ENCODE measurements at places on chromosomes 3 and 15. TPM values are rescaled to one million over a fixed set of nuclear protein-coding genes. Genes with fewer than 3 reads are reported as not detected.

- no peak overlapping the region for H3K27ac ChIP-seq
- no peaks in the 10 kb centered on the region for H3K27me3 ChIP-seq
These were observed 91.0 kb downstream of the XXYLT1 start for GRCh38 chr3:195179776-195180489.

- no peak for DNase-seq
- H3K36me3 ChIP-seq: peaks cover 22% of the 10 kb centered on the region
- no peak overlapping the region for H3K4me3 ChIP-seq
- H3K27ac ChIP-seq: no peak overlapping the region
- no peaks in the 10 kb centered on the region for H3K27me3 ChIP-seq
These were observed 598.0 kb downstream of the FOXP1 start for GRCh38 chr3:70985572-70985971.

GRCh38 chr3:99808163-99808794 lies 9.4 kb upstream of the CMSS1 start:
- H3K4me1 ChIP-seq: no peaks in the 10 kb centered on the region
- no peaks in the 10 kb centered on the region for H3K27me3 ChIP-seq
- H3K27ac ChIP-seq: no peak overlapping the region
- H3K36me3 ChIP-seq: peaks cover 12% of the 10 kb centered on the region

GRCh38 chr15:78040653-78041244 lies 36.8 kb downstream of the TBC1D2B start:
- no peak for DNase-seq
- H3K4me1 ChIP-seq: no peaks in the 10 kb centered on the region
- no peak overlapping the region for H3K4me3 ChIP-seq
- H3K36me3 ChIP-seq: peaks cover 5% of the 10 kb centered on the region
- H3K27me3 ChIP-seq: no peaks in the 10 kb centered on the region

GRCh38 chr3:129429080-129429451 lies 630 bp upstream of the EFCAB12 start:
- peaks cover 28% of the 10 kb centered on the region for H3K36me3 ChIP-seq
- H3K27ac ChIP-seq: no peak overlapping the region
- H3K4me3 ChIP-seq: 0 out of 2 replicates have a peak overlapping the region, but pooled peaks have one; percentile 59
- H3K4me1 ChIP-seq: peaks cover 11% of the 10 kb centered on the region

DNA sequence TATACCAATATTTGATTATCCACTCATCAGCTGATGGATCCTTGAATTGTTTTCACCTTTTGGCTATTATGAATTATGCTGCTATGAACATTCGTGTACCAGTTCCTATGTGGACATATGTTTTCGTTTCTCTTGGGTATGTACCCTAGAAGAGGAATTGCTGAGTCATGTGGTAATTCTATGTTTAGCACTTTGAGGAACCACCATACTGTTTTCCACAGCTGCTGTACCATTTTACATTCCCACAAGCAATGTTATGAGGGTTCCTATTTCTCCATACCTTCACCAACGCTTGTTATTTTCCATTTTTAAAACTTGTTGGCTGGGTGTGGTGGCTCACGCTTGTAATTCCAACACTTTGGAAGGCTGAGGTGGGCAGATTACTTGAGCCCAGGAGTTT lies 62.9 kb downstream of the RPLP1 start:
- H3K4me1 ChIP-seq: peaks cover 5% of the 10 kb centered on the region
- no peaks in the 10 kb centered on the region for H3K27me3 ChIP-seq
- no peak overlapping the region for H3K4me3 ChIP-seq
- no peak overlapping the region for H3K27ac ChIP-seq
- no peak for DNase-seq

DNA sequence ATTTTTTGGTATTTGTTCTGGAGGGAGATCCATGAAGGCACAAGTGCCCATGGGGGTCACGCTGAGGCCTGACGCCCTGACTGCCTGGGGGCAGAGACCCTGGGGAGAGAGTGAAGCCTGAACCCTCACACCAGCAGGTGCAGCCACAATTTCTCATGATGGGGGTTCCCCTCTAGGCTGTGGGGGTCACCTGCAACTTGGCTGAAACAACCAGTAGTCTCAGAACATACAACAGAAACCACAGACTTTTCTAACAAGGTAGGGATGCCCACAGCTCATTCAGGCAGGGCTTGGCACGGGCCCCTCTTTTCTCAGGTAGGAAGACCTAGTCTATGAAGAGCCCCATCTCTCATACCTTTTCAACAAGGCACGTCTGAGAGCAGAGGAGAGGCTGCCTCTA lies 245.1 kb downstream of the ADAMTS17 start:
- H3K4me1 ChIP-seq: peaks cover 37% of the 10 kb centered on the region
- no peak for DNase-seq
- H3K27ac ChIP-seq: no peak overlapping the region
- no peaks in the 10 kb centered on the region for H3K27me3 ChIP-seq
- no peak overlapping the region for H3K4me3 ChIP-seq

DNA sequence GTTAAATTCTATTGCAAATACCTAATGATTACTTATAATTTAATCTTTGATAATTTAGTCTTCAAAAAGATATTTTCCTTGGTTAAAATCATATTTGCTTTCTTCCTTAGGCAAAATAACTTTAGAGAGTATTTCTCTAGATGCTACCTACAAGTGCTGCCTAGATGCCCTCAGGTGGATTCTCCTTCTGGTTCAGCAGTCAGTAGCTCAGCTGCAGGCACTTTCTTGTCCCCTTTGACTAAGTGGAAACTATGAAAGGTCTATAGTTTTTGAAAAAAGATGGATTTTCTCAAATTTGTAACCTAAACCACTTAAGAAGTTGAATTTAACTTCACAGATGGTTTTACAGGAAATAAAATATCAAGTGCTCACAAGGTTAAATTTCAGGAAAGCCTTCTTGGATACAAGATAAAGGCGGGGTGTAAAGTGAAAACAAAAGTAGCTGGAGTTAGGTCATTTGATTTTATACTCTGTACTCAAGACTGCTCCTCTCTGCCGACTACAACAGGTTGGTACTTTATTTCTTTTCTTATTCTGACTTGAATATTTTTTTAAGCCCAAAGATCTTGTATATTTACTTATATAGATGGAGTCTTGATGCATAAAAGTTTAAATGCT lies at the start of gene ACKR4:
ACKR4 (plus strand) TSS at position 455 of the 618 bp plus-strand sequence. CDS start 3,128 bp downstream, outside the sequence.
- no peak within 1 kb of the TSS for H3K27ac ChIP-seq
- H3K4me3 ChIP-seq: no peak within 1 kb of the TSS
- H3K27me3 ChIP-seq: no peaks in the 10 kb centered on the region
- no peaks in the 10 kb centered on the region for H3K36me3 ChIP-seq
- no peak for DNase-seq
- peaks cover 17% of the 10 kb centered on the region for H3K4me1 ChIP-seq

DNA sequence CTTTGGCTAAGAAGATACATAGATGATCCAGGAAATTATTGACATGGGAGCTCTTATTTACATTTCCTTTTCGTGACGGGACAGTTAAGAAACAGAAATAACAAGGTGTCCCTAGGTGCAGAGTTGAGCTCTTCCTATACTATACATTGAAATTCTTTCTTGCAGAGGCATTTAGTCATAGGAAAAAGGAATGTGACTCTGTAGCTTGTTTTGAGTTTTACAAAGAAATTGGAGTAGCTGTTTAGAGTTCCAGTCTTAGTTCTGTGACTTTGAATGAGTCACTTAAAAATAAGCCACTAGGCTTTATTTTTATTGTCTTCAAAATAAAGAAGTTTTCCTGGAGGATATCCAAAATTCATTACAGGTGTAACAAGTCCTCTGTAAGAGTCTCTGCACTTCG lies 723.5 kb upstream of the SGO1 start:
- H3K27me3 ChIP-seq: no peaks in the 10 kb centered on the region
- H3K27ac ChIP-seq: no peak overlapping the region
- no peak overlapping the region for H3K4me3 ChIP-seq
- H3K4me1 ChIP-seq: no peaks in the 10 kb centered on the region
- H3K36me3 ChIP-seq: no peaks in the 10 kb centered on the region
- peak; percentile 31 for DNase-seq

DNA sequence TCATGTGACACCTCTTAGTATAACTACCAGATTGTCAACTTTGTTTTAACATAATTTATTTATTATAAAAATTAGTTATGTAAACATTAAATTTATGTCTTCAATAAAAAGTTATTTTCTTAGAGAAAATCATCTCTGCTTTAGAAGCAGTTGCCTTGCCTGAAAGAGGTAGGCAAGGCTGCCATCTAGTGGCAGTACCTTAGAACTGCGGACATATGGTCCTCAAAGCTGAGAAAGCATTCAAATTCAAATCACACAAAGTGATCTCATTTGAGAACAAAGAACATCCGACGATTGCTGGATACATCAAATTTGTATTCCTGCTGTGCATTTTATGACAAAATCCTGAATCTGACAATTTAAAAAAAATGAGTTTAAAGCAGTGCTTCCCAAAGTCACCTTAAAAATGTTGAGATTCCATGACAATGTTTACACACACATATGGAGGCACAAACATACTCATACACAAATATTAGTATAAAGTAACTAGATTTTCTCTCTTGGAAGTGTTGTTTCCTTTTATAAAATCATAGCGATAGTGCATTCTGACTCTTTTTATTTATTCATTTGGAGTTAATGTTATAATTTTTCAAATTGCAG lies 617.4 kb downstream of the CADM2 start:
- H3K27me3 ChIP-seq: no peaks in the 10 kb centered on the region
- H3K27ac ChIP-seq: no peak overlapping the region
- DNase-seq: peak; percentile 85
- H3K36me3 ChIP-seq: no peaks in the 10 kb centered on the region

The FEZF2 gene
- total RNA-seq: not detected

The NRG4 gene
- total RNA-seq: 3.1 TPM

All from PC-3 (cell line).